Left renal cortex interstitium (tissue), 4 donors: ENCODE measurements at places on chromosomes 6 and 20.

- no peak for DNase-seq
These were observed 188.4 kb downstream of the JARID2 start for GRCh38 chr6:15434263-15434662.

DNA sequence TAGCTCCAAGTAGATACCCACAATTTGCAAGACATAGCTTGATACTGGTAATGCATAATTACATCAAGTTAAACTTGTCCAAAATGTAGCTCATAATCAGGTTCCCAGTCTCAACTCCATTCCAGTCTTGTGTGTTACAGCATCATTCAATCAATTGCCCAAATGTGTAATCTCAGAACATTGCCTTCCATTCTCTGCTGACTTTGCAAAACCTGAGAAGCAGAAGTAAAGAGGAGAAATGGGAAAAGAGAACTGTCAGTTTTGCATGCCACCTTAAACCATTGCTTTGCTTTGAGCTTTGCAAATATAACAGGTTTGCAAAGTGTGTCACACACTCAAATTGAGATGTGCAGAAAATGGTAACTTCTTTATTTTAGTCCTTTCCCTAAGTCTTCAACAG lies 40.3 kb upstream of the CNKSR3 start:
- no peak for DNase-seq

GRCh38 chr6:88814909-88815308 lies 148.5 kb downstream of the RNGTT start:
- DNase-seq, result no peak

DNA sequence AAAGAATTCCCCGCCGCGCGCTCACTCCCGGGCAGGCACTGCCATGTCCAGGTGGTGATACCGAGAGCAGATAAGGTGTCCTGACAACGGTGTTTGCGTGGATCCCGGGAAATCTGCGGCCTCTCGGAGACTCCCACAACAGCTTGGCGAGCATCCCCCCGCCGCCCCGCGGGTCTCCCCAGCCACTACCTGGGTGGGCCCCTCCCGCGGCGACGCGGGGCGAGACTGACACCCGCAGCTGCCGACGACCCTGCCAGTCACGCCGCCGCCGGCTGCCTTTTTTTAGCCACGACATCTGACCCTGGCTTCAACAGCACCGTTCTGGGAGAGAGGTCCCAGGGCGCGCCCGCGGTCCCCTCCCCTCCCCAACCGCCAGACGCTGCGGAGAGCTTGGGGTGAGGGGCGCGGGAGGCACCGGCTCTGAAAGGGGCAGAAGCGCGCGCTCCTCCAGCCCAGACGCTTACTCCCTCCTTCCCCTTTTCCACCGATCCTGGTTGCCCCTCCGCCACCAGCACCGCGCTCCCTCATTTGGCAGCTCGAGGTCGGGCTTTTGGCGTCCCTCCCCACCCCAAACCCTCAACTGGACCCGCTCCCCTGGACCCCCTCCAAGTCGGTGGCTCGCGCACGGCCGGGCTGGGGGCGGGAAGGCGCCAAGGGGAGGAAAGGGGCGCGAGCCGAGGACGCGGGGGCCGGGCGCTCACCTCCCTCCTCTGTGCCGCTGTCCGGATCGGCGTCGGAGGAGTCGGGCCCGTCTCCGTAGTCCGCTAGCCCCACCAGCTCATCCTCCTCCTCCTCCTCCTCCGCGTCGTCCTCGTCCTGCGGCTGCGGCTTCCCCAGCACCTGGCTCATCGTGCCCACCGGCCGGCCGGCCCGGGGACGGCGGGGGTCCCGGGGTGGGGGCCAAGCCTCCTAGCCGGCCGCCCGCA lies 665 bp downstream of the RRAGD start:
- DNase-seq, result no peak

DNA sequence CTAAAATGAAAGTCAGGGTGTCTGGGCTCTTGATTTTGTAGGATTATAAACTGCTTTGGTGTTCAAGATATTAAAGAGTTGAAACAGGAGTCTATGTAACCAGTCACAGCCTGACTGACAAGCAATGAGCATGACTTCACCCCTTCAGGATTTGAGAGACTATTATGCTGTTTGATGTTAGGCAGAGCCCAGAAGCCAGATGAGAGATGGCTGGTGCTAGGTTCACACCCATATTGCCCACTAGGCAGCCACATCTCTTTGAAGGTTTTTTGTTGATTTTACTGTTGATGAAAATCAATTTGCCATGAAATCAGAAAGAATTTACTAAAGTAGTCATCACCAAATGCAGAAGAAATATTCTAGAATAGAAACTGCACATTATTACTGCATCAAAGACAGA lies 243.6 kb downstream of the KHDRBS2 start:
- DNase-seq, result no peak

- DNase-seq, result no peak
These were observed 471.7 kb downstream of the CDKAL1 start for GRCh38 chr6:21005816-21006570.

DNA sequence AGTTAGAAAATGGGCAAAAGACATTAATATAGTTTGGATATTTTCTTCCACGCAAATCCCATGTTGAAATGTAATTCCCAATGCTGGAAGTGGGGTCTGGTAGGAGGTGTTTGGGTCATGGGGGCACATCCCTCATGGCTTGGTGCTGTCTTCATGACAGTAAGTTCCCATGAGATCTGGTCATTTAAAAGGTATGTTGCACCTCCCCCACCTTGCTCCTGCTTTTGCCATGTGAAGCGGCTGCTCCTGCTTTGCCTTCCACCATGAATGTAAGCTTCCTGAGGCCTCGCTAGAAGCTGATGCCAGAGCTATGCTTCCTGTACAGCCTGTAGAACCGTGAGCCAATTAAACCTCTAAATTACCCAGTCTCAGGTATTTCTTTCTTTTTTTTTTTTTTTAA lies 16.3 kb upstream of the TMEM14A start:
- DNase-seq, result no peak

DNA sequence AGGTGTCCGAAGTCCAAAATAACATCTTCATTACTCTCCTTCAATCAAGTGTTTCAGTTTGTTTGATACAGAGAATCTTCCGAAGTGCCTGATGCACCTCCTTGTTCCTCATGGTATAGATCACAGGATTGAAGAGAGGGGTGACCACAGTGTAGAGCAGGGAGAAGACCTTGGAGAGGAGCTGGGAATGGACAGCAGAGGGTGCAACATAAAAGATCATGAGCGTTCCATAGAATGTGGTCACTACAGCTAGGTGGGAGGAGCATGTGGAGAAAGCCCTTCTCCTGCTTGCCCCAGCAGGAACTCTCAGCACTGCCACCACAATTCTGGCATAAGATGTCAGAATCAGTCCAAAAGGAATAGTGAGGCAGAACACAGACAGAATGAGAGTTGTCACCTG lies 11.9 kb downstream of the OR12D1 start:
- DNase-seq, result no peak

- DNase-seq, result no peak
These were observed 903 bp downstream of the SLC4A11 start for GRCh38 chr20:3237958-3238615.

DNA sequence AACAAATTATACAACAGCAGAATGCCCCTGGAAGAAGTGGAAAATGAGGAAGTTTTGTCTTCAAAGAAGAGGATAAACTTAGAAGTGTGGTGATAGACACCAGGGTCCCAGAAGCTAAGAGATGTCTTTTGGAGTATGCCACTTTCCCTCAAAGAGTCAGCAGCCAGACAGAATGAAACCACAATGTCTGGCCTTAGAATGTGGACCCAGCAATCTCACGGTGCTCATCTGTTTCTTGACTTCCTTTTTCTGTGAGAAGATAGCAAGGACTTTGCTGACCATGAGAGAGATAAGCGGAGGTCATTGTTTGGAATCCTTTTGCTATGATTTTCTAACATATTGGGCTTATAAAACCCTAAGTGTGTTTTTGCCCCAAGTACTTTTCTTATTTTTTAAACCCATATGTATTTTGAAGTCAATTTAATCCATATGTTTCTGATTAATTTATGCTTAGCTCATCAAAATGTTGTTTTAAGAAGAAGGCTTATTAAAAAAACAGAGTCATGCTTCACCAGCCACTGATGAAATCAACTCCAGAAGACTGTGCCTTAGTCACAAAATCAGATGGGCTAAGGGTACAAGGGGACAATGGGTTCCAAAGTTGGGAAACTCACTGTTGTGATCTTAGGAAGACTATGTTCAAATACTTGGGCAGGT lies 451.2 kb upstream of the JAG1 start:
- DNase-seq, result no peak

GRCh38 chr6:40933864-40934263 lies 105.2 kb downstream of the UNC5CL start:
- DNase-seq, result no peak

DNA sequence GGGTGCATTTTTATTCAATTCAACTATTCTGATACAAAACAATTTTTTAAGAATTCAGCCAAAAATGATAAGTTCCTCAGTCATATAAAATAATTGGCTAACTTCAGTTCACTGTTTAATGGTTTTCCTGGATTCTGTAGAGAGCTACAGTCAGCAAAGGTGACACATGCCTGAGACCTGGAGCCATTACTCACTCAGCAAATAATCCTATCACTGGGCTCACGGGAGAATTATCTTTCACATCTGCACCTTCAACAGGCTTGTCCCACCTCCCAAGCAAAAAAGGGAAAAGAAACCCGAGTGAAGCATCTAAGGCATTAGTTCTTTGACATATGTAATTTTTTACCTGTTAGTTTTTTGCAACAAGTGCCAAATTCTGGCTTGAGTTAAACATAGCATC lies 34.9 kb upstream of the FOXA2 start:
- DNase-seq, result no peak

DNA sequence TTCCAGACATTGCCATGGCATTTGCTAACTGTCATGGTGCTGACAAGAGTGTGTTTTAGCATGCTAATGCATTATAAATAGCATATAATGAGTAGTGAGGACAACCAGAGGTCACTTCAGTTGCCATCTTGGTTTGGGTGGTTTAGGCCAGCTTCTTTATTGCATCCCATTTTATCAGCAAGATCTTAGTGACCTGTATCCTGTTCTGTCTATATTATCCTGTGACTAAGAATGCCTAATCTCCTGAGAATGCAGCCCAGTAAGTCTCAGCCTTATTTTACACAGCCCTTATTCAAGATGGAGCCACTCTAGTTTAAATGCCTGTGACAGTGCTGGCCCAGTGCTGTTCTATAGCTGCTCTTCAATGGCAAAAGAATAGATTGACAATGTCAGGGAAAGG lies 781.0 kb upstream of the ADGRB3 start:
- DNase-seq, result no peak

- no peak for DNase-seq
These were observed 337.8 kb downstream of the BTBD3 start for GRCh38 chr20:12255461-12255970.

GRCh38 chr6:125194941-125195340 lies 41.4 kb downstream of the TPD52L1 start:
- DNase-seq, result no peak

DNA sequence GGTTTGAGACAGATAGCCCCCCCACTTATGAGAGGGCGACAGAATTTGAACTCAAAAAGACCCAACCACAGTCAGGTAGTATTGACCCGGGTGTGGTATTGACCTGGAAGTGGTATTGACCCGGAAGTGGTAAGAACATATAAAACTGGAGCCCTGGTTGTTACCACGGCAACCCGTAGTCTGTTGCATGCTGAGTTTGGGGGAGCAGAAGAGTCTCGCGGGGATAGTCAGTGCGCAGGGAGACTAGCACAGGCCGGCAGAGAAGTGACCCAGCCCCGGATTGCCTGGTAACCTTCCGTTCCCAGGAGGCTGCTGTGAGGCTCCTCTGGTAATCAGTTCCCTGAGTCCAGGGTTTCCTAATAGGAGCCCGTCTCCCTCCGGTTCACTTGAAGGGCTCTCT lies 96.2 kb downstream of the SNX5 start:
- DNase-seq, result no peak

GRCh38 chr6:116278854-116279231 lies 887 bp downstream of the TSPYL1 start:
- no peak for DNase-seq

DNA sequence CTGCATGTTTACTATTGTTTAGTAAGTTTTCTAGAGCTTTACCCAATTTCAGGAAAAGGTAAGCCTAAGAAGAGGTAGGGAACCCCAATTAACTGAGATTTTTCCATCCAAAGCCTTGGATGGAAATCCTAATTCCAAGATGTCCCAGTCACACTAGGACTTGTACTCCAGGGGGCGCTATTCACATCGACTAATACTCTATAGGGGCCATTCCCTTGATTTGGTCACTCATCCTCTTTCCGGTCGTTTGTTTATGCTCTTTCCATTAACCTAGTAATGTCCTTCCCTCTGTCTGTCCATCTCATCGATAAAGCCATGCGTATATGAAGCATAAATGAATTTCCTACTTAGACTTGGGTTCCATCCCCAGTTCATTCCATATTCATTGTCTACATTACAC lies 80.8 kb upstream of the FUCA2 start:
- no peak for DNase-seq

DNA sequence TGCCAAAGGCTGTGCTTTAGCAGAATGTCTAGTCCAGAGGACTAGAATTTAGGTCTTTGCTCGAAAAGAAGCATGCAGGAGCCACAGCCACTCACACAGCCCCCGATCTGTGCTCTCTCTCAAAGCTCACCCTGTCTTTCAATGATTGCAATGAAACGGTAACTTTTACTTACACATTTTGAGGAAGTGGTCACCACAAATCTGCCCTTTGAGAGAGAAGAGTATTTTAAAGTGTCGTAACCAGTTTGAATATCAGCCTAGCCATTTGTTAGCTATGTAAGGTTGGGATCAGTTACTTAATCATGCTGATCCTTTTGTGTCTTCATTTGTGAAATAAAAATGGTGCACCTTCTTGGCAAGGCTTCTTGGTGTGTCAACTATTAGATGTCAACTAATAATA lies 209.0 kb downstream of the TFAP2A start:
- no peak for DNase-seq

DNA sequence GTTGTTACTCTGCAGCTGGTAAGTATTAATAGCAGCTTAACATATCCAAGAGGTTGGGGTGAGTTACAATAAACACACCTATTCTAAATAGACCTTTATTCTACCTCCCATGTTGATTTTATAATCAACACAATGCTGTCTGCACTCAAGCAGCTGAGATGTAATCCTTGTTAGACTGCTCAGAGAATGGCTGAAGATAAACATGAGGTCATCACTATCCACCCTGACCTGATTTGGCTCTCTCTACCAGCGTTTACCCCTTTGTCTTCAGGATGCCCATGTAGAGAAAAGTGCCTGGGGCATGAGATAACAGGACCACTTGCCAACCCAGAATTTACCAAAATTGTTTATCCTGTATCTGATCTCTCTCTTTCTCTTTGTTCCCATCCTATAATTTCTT lies 220.7 kb upstream of the DEFB112 start:
- no peak for DNase-seq

DNA sequence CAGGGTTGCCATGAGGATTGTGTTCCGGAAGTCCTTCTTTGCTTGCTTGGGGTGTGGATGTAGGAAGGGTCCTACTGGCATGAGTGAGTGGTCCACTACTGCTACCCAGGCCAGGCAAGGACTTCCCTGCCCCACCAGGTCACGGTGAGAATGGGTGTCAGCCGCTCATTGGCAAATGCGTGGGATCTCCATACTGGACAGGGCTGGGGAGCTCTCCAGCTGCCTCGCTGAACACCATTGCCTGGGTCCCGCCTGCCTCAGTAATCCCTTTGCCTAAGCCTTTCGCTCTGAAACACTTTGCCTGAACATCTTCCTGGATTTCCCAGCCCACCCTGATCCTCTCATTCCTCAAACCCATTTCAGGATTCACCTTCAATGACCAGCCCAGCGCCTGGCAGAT lies 59.5 kb downstream of the CTCFL start:
- no peak for DNase-seq

- no peak for DNase-seq
These were observed 116.1 kb upstream of the TIAM2 start for GRCh38 chr6:154878871-154879491.
